Left colon (tissue), 2 donors: ENCODE measurements at places on chromosomes 2 and 18.
A peak's percentile ranks its signal among the peaks of the same experiment; 100 is the strongest.

DNA sequence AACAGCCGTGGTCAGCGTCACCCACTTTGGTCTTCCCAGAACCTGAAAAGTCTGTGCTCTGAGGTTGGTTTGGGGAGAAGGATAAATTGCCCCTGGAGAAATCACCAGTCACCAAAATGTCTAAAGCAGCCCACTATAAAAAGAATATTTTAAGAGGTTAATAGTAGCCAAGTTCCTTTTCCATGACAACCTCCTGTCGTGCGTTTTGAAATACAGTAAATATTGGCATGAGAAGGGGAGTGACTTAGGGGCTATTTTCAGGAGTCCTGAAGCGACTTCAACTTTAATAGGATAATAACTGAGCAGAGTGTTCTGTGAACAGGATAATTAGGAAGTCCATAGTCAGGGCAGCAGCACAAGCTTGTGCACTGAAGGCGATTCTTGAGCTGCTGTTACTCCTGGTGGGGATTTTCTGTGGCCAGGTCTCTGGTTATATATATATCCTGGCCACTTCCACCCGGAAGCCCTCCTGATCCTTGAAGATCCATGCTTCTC, 49.3 kb downstream of the RNF144A start:
- DNase-seq: no peak

DNA sequence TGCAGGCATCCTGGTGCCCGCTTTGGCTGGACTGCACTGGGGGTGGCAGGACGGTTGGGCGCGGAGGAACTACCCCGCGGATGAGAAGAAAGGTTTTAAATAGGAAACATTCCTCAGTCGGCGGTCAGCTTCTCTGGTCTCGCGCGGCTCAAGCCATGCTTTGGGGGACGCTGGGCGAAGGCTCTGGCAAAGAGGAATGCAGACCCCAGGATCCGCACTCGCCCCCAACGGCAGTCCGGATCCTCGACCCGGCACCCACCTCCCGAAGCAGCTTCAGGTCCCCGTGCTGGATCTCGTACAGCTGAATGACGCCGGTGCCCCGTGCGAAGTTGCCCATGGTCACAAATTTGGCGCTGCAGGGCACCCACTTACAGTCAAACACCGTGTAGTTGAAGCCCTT, 686 bp upstream of the PNO1 start:
- no peak for DNase-seq

DNA sequence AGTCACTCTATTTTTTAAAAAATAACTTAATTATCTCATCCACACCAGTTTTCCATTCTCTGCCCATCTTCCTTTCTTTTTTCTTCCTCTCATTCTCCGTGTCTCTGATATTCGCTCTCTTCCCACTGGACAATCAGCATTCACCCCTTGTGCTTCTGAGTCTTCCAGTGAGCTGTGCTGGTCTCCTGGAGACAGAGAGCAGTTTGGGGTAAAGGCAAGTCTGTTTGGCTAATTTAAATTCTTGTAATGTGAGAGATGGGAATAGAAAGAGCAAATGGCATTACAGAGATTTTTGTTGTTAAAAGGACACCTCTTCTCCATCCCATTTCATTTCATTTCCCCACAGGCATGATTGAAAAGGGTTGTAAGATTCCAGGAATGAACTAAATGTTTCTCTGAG, 107.5 kb downstream of the DTNA start:
- DNase-seq: no peak

DNA sequence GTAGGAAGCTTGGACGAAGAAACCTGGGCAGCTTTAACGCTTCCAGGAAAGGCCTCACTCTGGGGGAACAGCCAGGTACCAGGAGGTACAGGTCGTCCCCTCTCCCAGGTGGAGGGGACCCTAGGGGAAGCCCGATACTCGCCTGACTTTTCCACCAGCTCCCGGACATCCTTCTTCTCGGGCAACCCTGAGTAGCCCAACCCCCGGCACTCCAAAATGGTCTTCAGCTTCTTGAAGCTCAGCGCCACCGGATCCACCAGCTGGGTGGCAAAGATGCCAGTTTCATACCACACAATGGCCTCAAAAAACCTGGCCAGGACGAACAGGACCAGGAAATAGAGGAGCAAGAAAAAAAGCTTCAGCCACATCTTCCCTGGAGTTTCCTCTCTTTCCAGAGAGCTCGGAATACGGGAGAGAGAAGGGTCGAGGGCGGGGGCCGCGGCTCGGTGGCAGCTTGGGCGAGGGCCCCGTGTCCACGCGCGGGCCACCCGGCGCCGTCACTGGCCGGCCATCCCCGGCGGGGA, 1.1 kb downstream of the RNF103 start:
- DNase-seq: peak; percentile 62

DNA sequence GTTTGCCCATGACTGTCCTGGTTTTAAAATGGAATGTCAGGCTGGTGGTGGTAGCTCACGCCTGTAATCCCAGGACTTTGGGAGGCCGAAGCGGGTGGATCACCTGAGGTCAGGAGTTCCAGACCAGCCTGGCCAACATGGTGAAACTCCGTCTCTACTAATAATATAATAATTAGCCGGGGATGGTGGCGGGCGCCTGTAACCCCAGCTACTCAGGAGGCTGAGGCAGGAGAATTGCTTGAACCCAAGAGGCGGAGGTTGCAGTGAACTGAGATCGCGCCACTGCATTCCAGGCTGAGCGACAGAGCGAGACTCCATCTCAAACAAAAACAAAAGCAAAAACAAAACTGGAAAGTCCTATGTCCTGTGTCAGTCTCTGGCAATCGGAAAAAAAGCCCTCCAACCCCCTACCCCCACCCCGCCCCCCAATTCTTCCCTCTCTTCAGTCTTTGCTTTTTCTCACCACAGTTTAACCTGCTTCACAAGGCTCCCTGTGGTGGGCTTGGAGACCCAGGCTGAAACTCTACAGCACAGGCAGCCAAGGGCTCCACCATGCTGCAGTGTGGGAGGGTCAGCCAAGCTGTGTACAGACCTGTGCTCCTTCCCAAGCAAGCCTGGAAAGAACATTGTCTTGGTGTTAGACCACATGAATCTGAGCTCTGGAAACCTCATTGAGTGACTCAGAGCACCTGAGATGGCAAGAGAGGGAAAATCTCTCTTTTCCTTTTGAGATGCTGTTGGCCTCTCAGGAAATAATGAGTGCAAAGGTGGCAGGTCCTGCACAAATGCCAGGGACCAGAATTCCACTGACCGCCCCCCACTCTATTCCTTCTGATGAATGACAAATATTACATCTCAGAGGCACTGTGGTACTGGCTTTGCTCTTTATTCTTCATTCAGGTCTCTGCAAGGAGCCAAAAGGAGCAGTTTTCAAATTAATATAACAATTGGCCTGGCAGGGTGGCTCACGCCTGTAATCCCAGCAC, 16.7 kb downstream of the MYCN start:
- no peak for DNase-seq

- DNase-seq: no peak
Measured at GRCh38 chr2:170847716-170848115, 31.0 kb downstream of the GAD1 start.

DNA sequence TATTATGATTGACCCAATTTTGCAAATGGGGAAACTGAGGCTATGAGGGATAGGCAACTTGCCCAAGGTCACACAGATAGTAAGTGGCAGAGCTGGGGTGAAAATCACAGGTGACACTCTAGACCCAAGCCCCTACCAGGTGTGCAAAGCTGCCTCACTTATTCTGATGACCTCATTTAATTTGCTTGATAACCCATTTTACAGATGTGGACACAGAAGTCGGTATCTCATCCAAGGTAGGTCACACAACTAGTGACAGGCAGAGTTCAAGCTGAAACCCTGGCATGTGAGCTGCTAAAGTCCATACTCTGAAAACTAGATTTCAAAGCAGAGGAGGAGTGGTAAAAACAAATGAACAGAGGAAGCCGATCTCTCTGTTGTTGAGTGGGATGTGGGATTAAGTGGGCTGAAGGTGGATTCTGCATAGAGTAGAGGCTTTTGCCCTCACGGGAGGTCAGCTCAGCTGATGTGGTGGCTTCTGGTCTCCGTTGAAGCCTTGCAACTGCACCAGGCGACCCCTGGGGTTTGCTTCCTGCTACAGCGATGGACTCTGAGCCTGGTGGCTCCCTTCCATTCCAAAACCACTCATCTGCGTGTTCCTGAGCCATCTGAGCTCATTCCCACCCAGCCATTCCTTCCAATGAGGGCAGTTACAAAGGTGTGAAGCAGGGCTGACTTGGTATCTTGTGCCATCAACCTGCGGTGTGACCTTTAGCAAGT, 164.3 kb upstream of the FHL2 start:
- DNase-seq: no peak

GRCh38 chr2:160199683-160200389, at the start of gene ITGB6:
Gene ITGB6 (minus strand): TSS chr2:160200272. CDS start chr2:160200063, 209 bp downstream.
- no peak for DNase-seq

- DNase-seq: no peak
Measured at GRCh38 chr2:74983631-74984392, 25.4 kb downstream of the POLE4 start.

- DNase-seq: no peak
Measured at GRCh38 chr18:78972385-78972918, 7.2 kb upstream of the SALL3 start.

DNA sequence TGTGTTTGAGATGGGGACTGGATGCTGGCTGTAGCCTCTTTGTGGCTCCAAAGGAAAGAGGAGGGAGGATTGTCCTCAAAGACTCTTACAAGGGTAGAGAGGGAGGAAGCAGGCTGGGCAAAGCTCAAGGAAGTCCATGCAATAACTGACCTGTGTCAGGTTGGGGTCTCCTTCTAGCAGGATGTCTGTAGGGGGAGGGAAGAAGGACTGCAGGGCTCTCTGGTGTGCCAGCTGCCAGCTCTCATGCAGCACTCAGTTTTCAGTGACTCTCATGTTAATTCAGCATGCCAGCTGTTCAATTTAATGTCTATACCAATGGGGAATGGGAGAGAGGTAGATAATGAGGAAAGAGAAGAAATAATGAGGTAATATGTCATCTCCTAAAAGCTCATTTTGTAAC, 85.3 kb upstream of the RANBP2 start:
- DNase-seq: no peak

GRCh38 chr18:34543356-34543755, 166.7 kb upstream of the DTNA start:
- no peak for DNase-seq

DNA sequence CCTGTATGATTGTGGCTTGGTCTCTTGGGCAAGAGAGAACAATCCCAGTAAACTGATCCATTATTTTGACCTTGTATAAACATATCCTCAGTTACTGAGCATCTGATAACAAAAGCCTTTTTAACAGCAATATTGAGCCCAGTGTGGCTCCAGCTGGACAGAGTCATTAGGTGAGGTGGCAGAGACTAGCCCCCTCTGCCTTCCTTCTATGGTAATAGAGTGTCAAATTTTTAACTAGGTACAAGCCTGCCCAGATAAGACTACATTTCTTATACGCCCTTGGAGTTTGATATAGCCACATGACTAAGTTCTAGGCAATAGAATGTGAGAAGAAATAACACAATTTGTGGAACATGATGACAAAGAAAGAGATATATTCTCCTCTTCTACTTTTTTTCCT, 56.2 kb downstream of the HNMT start:
- no peak for DNase-seq

- no peak for DNase-seq
Measured at GRCh38 chr18:38941711-38942561, 1376.3 kb upstream of the CELF4 start.

DNA sequence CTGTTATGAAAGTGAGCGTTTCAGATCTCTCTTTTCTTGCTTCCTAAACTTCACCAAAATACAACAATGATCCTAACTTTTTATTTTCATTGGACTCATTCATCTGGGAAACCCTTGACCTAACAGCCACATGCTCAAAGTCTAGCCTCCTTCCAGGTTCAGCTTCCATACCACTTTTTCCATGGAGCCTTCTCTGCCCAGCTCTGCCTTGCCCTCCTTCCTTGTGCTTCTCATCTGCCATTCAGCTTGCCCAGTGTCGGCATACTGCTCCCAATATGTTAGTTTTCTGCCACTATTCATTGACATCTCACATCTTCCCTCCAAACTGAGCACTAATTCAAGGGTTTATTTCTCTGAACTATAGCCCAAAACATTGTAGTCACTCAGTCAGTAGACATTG, 214.7 kb downstream of the RAD51AP2 start:
- no peak for DNase-seq

GRCh38 chr2:203280428-203281064, 41.7 kb downstream of the CYP20A1 start:
- DNase-seq: no peak

GRCh38 chr2:9937968-9938367, 13.5 kb upstream of the GRHL1 start:
- no peak for DNase-seq

GRCh38 chr2:204251998-204252376, 293.3 kb upstream of the PARD3B start:
- DNase-seq: no peak

- no peak for DNase-seq
Measured at GRCh38 chr2:120005834-120006521, 6.9 kb upstream of the EPB41L5 start.

DNA sequence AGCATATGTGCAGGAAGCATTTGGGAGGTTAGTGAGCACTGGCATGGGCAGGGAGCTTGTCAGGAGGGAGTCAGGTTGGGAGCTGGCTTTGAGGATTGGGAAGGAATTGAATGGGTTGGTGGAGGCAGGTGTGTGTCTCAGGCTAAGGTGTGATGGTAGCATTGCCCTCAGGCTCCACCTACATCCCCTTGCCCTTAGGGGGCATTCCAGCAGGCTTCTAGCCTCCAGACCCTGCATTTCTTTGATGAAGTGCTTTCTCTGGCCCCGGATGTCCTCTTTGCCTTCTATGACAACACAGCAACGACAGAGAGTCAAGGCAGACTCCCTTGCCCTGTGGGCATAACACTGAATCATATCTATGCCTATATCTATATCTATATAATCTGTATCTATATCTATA, 13.5 kb downstream of the RHBDD1 start:
- no peak for DNase-seq

DNA sequence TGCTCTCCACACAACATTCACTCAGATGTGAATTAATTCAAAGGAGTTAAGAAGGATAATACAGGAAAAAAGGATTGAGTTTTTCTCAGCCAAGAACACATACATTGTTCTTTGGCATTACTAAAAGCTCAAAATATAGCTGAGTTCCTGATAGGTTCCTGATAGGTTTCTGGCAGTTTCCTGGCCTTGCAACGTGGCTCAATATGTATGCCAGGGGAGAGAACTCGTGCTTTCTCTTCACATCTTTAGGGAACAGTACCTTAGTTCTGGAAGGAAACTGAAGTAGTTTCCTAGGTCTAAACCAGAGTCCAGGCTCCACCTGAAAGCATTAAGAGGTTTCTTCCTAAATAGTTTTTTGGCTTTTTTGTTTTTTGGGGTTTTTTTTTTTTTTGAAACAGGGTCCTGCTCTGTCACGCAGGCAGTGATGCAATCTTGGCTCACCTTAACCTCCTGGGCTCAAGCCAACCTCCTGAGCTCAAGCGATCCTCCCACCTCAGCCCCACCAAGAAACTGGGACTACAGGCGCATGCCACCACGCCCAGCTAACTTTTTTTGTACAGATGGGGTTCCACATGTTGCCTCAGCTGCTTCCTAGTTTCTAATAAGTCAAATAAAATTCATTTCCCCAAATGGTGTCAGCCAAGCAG, 42.8 kb downstream of the ESCO1 start:
- no peak for DNase-seq

GRCh38 chr18:45621061-45621511, 5.8 kb downstream of the SLC14A2 start:
- DNase-seq: peak; percentile 24

GRCh38 chr2:68031043-68031442, 31.8 kb downstream of the C1D start:
- no peak for DNase-seq
